ENCODE measurements at places on chromosomes 4 and X. TPM values are rescaled to one million over a fixed set of nuclear protein-coding genes. Genes with fewer than 3 reads are reported as not detected.

Gene KLF8
- 21.0 TPM for total RNA-seq

Gene TAF1
- 53.7 TPM for total RNA-seq

Gene MAGEA8
- not detected for total RNA-seq

Gene TMSB15A
- total RNA-seq = 97.8 TPM

Gene PASD1
- total RNA-seq = not detected

Gene KIT
- 42.0 TPM for total RNA-seq

Gene GABRQ
- total RNA-seq = 5.8 TPM

Gene RGN
- total RNA-seq = 5.8 TPM

Gene SLC34A2
- total RNA-seq = 0.23 TPM

Gene NAP1L2
- 65.3 TPM for total RNA-seq

Gene TMPRSS11D
- not detected for total RNA-seq

Gene NOX1
- total RNA-seq = not detected

Gene CSAG1
- not detected for total RNA-seq

Gene CCDC149
- total RNA-seq = 22.1 TPM

Gene SLITRK2
- total RNA-seq = 10.6 TPM

Gene HSFX4
- total RNA-seq = not detected
